NCI-H1105 (cell line): ENCODE measurements at places on chromosomes 11 and 22.

DNA sequence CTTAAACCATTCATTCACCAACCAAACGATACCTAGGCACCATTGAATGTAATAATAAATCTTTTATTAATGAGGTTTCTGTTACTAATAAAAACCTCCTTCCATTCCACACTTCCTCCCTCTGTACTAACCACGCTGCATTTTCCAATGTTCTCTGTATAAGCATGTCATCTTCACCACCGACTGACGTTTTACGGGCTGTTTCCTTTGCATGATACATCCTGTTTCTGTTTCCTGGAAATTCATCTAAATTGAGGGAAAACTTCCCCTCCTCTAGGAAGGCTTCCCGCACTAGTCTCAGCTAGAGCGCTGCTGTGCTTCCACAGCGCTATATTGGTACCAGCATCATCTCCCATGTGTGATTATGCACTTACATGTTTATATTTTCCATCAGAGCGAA lies 2.1 kb downstream of the OR4D10 start:
- no peak for DNase-seq

DNA sequence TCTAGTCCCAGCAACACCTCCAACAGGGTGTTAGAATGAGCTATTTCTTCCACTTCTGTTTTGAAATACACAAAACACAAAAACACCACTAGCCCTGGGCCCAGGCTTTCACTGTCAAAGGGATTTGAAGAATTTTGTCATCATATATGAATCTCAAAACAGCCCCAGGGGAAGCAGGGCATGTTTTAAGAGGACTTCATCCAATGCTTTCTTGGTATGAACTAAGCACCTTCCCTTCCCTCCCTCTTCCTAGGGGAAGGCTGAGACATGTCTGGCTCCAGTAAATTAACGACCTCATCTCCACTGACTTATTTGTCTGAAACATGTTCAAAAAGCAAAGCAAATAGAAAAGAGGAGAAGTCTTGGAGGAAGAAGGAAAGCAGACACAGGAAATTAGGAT lies 75.7 kb upstream of the INCENP start:
- DNase-seq = no peak

DNA sequence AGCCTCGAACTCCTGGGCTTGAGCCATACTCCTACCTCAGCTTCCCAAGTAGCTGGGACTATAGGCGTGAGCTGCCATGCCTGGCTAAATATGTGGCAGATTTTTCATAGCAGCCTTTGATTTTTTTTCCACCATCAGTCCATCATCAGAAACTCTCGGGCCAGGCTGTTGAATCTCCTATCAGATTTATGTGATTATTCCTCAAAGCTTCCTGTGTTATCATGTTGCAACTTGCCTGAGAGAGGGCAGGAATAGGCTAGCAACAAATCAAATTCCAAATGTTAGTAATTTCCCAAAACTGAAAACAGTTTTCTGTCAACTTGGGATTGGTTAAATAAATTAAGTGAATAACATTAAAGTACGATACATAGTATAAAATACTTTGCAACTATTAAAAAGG lies 3.4 kb downstream of the LRRC51 start:
- no peak for DNase-seq

DNA sequence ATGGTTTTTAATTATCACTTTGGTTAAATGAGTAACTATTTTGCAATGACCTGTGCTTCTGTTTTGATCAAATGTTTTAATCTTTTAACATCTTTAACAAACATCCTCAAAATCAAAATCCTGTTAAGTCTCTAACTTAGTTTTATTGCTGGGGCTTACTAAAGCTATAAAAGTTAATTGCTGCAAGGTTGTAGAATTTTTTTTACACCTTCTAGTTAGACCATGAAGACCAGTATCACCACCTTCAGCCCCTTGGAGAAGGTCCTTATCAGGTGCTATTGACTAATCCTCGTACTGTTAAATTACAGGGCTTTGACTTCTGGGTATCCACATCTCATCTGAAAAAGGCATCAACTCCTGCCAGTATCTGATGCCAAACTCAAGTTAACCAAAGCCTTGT lies 12.3 kb upstream of the CABP2 start:
- no peak for DNase-seq

GRCh38 chr22:49936018-49936972 lies 17.9 kb downstream of the CRELD2 start:
- peak; percentile 12 for DNase-seq

DNA sequence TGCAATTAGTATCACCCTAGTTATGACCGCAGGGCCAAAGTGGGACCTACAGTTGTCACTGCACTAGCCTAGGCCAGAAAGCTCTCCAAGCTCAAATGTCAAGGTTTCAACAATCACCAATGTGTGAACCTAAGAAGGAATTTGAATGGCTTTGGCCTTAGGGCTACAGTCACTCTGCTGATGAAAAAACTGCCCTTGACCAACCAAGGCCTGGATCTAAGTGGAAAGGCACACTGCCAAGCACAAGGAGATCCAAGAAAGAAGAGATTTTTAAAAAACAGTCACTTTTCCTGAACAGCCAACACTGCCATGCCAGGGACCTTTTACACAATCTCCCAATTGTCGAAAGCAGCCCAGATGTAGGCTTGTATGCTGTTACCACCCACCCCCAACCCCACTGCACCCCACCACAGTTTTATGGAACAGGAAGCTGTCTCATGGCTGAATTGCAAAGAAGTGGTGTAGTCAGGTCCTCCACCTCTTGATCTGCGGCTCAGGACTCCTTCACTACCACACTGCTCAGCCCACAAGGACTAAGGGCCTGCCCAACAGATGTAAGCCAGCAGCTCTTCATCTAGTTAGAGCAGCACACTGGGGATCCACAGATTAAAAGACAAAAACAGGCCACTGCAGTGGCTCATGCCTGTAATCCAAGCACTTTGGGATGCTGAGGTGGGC lies 32.9 kb downstream of the SMCO4 start:
- DNase-seq = no peak

DNA sequence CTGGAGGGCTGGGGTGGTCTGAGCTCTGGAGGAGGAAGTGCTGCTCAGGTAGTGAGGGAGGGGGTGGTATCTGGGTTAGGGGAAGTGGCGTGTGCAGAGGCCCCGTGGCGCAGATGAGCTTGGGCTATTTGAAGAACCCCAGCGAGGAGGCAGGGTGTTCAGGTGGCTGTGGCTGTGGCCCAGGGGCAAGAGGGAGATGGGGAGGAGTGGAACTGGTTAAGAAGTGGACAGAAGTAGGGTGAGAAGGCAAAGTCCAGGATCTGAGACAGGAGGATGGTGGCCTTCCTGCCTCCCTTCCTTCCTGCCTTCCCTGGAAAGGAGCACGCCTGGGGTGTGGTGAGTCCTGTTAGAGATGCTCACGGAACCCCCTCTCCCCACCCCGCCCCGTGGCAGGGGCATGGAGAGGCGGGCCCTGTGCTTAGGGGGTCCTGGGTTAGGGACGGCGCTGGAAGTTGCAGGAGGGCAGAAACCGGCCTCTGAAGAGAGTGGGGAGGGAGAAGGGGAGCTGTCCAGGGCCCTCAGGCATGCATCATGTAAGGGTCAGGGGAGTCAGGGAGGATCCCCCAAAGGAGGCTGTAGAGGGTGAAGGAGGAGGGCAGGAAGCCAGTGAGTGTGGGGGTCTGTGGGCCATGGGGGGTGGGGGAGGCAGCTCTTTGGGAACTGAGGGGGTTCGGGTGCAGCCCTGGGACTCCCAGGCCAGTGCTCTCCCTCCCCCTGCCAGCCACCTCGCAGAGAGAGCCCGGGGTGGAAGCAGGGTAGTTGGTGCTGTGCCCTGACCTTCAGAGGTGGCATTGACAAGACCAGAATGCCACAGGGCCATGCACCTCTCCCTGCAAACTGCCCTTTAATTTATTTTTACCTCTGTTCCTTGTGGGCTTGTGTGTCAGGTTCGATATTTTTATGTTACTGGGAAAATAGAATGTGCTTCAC lies 63.7 kb upstream of the PARVG start:
- DNase-seq = no peak

DNA sequence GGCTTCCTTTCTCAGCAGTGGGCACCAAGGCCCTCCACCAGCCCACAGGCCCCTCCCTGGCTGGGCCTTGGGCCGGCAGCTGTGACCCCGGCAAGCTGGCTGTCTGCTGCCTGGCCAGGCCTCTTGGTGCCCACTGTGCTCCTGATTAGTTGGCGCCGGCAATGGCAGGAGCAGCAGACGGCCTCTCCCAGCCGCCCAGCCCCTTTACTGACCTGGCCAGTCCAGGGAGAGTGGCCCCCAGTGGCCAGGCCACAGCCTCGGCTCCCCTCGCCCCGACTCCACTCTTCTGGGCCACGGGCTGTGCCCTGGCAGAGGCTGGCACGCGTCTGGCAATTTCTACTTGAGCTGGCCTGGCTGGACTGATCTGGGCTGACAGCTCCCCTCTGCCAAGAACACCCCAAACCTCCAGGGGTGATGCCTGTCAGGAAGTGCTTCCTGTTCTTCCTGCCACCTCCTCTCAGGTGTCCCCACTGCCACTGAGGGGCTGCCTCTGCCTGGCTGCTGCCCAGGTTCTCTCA lies 58.1 kb downstream of the CACNA1I start:
- no peak for DNase-seq

- peak; percentile 25 for DNase-seq
These were observed 133.9 kb upstream of the UBASH3B start for GRCh38 chr11:122521626-122522025.

DNA sequence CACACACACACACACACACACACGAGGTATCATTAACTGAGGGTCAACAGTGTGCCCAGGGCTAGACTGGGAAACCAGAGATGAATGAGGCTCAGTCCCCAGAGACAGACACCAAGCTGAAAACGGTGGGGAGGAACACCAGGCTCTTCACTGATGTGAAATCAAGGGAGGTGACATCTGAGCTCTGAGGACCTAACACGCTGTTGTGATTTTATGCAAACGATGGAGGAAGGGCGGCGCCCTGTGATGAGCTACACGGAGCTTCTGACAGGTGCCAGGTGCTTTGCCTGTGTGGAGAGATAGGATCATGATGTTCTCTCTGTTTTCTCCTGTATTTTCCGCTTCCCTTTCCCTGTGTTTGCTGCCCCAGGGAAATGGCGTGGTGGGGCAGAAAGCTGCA lies 6.5 kb upstream of the CYB5R3 start:
- DNase-seq = peak; percentile 51

DNA sequence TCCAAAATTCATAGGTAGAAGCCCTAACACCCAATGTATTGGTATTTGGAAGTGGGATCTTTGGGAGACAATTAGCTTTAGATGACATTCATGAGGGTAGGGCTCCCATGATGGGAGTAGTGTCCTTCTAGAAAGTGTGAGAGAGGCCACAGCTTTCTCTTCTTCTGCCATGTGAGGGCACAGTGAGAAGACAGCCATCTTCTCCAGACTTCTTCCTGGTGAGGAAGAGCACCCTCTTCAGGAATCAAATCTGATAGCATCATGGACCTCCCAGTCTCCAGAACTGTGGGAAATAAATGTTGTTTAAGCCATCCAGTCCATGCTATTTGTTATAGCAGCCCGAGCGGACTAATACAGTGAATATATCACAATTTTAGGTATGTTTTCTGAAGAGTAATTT lies 96.9 kb downstream of the CNTN5 start:
- DNase-seq = no peak

GRCh38 chr11:125724125-125724524 lies 22.0 kb upstream of the PATE1 start:
- DNase-seq = no peak

GRCh38 chr11:67409781-67410368 lies 5.6 kb upstream of the CARNS1 start:
- DNase-seq = peak; percentile 7

- DNase-seq = no peak
These were observed 55.8 kb downstream of the MS4A13 start for GRCh38 chr11:60570970-60571369.

DNA sequence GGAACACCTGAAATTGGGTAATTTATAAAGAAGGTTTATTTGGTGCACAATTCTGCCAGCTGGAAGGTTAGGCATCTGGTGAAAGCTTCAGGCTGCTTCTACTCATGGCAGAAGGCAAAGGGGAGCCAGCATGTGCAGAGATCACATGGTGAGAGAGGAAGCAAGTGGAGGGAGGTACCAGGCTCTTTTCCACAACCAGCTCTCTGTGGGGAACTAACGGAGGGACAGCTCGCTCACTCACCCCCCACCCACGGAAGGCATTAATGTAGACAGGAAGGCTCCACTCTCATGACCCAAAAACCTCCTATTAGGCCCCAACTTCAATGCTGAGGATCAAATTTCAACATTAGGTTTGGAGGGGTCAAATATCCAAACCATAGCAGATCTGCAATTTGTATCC lies 75.6 kb upstream of the ARHGAP32 start:
- no peak for DNase-seq

DNA sequence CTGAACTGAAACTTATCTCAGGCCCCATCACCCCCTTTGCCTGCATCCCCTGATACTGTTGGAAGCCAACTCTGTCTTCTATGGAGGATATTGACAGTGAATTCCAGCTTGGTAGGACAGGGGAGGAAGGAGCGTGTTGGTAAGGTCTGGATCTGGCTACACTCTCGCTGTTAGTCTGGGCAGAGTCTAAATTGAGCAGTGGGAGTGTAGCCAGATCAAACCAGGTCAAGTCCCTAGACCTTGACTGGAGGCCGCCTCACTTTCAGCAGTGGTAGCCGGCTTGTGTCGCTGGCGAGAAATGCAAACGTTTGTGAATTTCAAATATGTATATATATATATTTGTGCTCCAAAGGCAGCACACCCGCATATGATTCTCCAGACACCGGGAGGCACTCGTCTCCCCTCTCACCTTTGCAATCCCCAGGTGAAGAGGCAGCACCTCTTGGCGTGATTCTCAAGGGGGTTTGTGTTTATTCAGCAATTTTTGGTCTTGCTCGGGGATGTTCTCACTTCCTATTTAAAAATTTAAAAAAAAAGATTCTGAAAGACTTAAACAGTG lies 26.7 kb downstream of the DHCR7 start:
- no peak for DNase-seq
